ENCODE measurements at places on chromosomes 4 and X.

- DNase-seq, result no peak
These were observed 39.5 kb upstream of the CD40LG start for GRCh38 chrX:136608295-136608933.

- DNase-seq, result no peak
These were observed 17.7 kb downstream of the HELT start for GRCh38 chr4:185036019-185036418.

GRCh38 chrX:147899379-147900114 is 12.2 kb upstream of the FMR1 start:
- DNase-seq, result no peak

DNA sequence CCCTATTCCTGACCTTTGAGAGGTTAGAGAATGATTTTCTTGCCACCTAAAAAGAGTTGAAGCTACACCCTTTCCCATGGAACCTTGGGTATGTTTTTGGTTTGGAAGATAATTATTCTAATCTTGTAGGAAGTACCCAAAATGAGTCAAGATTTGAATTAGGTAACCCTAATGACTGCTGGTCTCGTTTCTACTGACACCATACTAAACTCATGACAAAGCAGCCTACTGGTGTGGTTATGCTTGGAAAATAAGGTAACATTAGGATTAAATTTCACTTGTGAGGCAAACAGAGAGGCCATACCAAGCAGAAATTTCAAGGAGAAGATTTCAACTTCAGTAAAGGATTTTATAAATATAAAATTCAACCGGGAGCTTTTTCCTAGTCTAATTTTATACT is 107.9 kb downstream of the FBXW7 start:
- DNase-seq, result no peak

DNA sequence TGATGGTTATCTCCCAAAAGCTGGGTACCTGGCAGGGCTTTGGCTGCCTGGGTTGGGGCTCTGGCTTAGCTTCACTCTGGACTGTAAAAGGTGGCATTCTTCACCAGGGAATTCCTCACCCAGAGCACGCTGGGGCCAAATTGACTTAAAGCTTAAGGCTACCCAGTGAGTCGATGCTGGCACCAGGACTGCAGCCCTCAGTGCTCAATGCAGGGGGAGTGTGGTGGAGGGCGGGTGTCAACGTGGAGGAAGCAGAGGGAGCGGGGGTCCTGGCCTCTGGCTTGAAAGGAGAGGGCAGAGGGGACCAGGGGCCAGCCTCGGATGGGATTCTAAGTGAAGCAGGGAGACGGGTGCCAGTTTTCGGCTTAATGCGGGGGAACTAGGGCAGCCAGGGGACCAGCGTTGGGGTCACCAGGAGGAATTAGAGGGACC is 446 bp upstream of the FAM50A start:
- DNase-seq, result no peak

Measured in kidney glomerular epithelial cell (primary cell).